ENCODE measurements at places on chromosomes 12 and 14. TPM values are rescaled to one million over a fixed set of nuclear protein-coding genes. Genes with fewer than 3 reads are reported as not detected.

Gene RPS29
- 1,987 TPM for total RNA-seq

- no peak overlapping the region for H3K27ac ChIP-seq
- peaks cover 3% of the 10 kb centered on the region for H3K36me3 ChIP-seq
- no peaks in the 10 kb centered on the region for H3K27me3 ChIP-seq
- H3K4me3 ChIP-seq = no peak overlapping the region
- DNase-seq = no peak
- peaks cover 62% of the 10 kb centered on the region for H3K4me1 ChIP-seq
Observed at GRCh38 chr14:68262567-68262966, 443.0 kb downstream of the RAD51B start.

- no peak overlapping the region for H3K4me3 ChIP-seq
- H3K27ac ChIP-seq = no peak overlapping the region
- no peaks in the 10 kb centered on the region for H3K36me3 ChIP-seq
- DNase-seq = no peak
- no peaks in the 10 kb centered on the region for H3K4me1 ChIP-seq
- H3K27me3 ChIP-seq = no peaks in the 10 kb centered on the region
Observed at GRCh38 chr12:4595881-4596280, 33.9 kb downstream of the DYRK4 start.

- H3K4me1 ChIP-seq = no peaks in the 10 kb centered on the region
- H3K27ac ChIP-seq = no peak within 1 kb of the TSS
- H3K27me3 ChIP-seq = peaks cover 50% of the 10 kb centered on the region
- no peak within 1 kb of the TSS for H3K4me3 ChIP-seq
- no peaks in the 10 kb centered on the region for H3K36me3 ChIP-seq
Observed at GRCh38 chr12:30926243-30927221, at the start of gene TSPAN11. TSS of gene TSPAN11 (plus strand) at chr12:30926748. CDS start at chr12:30953992, 27,244 bp downstream.

- no peaks in the 10 kb centered on the region for H3K36me3 ChIP-seq
- no peak overlapping the region for H3K27ac ChIP-seq
- peaks cover 7% of the 10 kb centered on the region for H3K4me1 ChIP-seq
- DNase-seq = no peak
- H3K27me3 ChIP-seq = peaks cover 8% of the 10 kb centered on the region
- H3K4me3 ChIP-seq = no peak overlapping the region
Observed at GRCh38 chr12:9808504-9808903, 18.8 kb upstream of the KLRF1 start.

DNA sequence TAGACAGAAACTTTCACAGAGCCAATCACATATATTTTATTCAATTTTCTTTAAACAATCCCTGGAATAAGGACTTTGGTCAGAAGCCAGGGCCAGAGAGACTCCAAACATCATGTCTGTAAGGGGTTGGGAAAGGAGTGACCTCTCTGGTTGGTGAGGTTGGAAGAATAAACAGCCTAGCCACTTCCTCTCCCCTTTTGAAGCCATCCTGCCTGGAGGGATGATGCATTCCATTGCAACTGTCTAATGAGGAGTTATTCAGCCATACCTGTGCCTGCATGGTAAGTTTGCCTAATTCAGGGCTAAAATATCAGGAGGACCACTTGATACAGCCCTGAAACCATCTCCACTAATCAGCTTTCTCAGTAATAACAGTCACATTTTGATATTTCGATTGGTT is 299.8 kb downstream of the KCNH5 start:
- no peaks in the 10 kb centered on the region for H3K36me3 ChIP-seq
- no peak overlapping the region for H3K27ac ChIP-seq
- no peaks in the 10 kb centered on the region for H3K4me1 ChIP-seq
- no peak for DNase-seq
- no peaks in the 10 kb centered on the region for H3K27me3 ChIP-seq
- H3K4me3 ChIP-seq = no peak overlapping the region

GRCh38 chr12:88662961-88663360 is 82.7 kb upstream of the KITLG start:
- H3K27ac ChIP-seq = no peak overlapping the region
- H3K27me3 ChIP-seq = peaks cover 4% of the 10 kb centered on the region
- no peak overlapping the region for H3K4me3 ChIP-seq
- H3K4me1 ChIP-seq = no peaks in the 10 kb centered on the region
- no peaks in the 10 kb centered on the region for H3K36me3 ChIP-seq

GRCh38 chr12:64395739-64396138 is 5.2 kb upstream of the C12orf56 start:
- H3K4me1 ChIP-seq = peaks cover 9% of the 10 kb centered on the region
- no peaks in the 10 kb centered on the region for H3K36me3 ChIP-seq
- H3K27ac ChIP-seq = no peak overlapping the region
- H3K27me3 ChIP-seq = peaks cover 3% of the 10 kb centered on the region

Gene C12orf54
- total RNA-seq = not detected

GRCh38 chr12:24945845-24946244 is 3.1 kb downstream of the BCAT1 start:
- H3K36me3 ChIP-seq = peaks cover 17% of the 10 kb centered on the region
- H3K4me1 ChIP-seq = peaks cover 52% of the 10 kb centered on the region
- no peak overlapping the region for H3K27ac ChIP-seq
- H3K27me3 ChIP-seq = peaks cover 47% of the 10 kb centered on the region

Gene SLCO1C1
- not detected for total RNA-seq

All from activated CD4-positive, alpha-beta T cell treated with anti-CD3 and anti-CD28 coated beads for 36 hours (primary cell).